GM10248 (cell line): ENCODE measurements at places on chromosomes 7 and 10.
A peak's percentile ranks its signal among the peaks of the same experiment; 100 is the strongest.

DNA sequence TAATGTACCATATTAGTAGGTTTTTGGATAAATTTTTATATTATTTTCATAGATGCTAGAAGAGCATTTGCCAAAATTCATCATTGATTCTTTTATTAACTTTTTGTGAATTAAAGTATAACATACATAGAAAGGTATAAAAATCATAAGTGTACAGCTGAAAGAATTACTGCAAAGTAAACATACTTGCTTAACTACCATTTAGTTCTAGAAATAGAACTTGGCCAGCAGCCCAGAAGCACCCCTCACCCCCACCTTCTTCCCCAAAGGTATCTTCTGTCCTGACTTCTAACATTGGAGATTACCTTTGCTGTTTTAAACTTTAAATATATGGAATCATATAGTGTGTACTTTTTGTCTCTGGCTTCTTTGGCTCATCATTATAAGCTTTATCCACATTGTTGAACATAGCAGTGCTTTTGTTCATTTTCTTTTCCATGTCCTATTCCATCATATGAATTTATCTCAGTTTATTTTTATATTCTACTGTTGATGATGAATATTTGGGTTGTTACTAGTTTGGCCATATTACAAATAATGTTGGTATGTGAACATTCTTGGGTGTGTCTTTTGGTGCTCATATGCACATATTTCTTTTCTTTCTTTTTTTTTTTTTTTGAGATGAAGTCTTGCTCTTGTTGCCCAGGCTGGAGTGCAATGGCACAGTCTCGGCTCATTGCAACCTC lies 142.8 kb downstream of the ADK start:
- DNase-seq: no peak

- no peak for DNase-seq
Measured at GRCh38 chr10:12377658-12378290, 28.4 kb downstream of the CAMK1D start.

DNA sequence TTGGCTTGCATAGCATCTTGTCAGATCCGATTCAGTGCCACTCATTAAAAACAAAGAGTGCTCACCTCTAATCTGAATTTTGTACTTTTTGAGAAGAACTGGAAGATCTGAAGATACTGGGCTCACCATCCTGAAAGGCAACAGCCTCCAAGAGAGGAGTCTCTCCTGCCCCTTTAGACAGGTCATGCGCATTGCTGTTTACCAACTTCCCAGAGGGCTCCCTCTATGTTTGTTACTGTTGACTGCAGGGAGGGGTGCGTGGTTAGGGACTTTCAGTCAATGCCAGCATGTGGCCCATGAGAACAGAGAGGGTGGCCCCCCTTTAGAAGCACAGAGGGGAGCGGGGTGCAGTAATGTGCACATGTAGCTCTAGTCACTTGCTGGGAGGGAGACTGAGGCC lies 33.2 kb upstream of the CABCOCO1 start:
- DNase-seq: no peak

DNA sequence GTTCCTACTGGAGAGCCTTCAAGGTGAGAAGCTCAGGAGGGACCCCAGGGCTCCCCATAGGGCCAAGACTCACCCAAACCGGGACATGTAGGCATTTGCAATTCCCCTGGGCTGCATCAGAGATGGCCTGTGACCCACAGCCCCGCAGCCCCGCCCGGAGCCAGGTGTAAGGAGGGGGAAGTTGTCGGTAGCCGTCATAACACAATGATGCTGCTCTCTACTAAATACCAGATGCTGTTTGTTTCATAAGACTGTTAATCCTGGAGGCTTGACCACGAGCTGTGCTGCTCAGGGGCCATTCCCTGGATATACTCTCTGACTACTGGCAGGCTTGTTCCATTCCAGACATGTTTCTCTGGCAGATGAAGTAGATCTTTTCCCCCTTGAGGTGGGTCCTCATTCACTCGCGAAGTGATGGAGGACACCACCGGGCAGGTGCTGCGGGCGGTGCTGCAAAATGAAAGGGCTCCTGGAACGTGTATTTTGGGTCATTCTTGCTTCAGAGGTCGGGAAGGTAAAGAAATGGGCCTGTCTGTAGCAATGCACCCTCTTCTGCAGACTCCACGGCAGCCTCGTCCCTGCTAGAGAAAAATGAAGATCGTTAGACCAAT lies 61.1 kb downstream of the MKI67 start:
- no peak for DNase-seq

GRCh38 chr7:23332910-23333612 lies 33.9 kb downstream of the MALSU1 start:
- no peak for DNase-seq

DNA sequence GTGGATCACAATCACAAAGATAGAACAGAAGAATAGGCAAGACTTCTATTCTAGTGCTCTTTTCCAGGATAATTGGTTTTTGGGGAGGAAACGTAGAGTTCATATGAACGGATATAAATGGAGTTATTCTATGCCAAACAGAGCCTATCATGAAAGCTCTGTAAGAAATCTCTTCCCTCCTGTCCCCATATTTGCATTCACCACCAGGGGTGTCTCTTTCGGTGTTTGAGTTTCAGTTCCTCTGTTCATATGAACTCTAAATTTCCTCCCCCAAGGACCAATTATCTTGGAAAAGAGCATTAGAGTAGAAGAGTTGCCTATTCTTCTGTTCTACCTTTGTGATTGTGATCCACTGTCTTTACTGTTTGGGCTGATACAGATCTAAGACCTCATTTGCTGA lies 48.3 kb upstream of the CDC14C start:
- no peak for DNase-seq

- peak; percentile 44 for DNase-seq
Measured at GRCh38 chr10:3785851-3786271, 852 bp upstream of the KLF6 start.

GRCh38 chr7:106317971-106318370 lies 33.2 kb upstream of the NAMPT start:
- DNase-seq: no peak
